Testis (tissue), 5 donors: ENCODE measurements at places on chromosomes 11 and 22. TPM values are rescaled to one million over a fixed set of nuclear protein-coding genes. Genes with fewer than 3 reads are reported as not detected.
A peak's percentile ranks its signal among the peaks of the same experiment; 100 is the strongest.

DNA sequence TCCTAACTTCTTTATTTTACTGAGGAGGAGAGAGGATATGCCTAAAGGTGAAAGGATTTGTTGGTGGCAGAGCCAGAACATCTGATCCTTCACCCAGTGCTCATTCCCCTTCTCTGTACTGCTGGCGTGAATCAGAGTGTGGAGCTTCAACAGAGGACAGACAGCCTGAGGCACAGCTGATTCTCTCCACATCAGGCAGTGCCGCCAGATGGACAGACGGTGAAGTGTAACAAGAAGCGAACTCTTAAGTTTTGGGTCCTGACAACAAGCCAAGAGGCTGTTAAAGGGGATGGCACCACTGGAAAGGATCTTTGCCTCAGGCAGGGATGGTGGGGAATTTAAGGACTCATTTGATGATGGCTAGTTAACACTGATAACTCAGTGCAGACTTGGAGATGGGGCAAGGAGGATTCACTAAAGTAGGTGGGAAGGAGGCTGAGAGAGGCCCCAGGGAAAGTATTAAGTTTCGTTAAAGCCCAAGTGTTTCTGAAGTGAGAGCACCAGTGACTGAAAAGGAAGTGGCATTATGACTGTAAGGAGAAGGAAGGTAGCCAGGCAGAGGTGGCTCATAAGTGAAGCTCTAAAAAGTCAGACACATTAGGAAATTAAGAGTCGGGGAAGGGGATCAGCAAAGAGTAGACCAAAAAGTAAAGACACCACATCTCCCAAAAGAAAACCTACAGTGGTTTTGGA lies 81.3 kb downstream of the CLPB start:
- H3K27me3 ChIP-seq: no peaks in the 10 kb centered on the region
- no peaks in the 10 kb centered on the region for H3K36me3 ChIP-seq
- no peak overlapping the region for H3K27ac ChIP-seq
- H3K4me1 ChIP-seq: peaks cover 7% of the 10 kb centered on the region
- no peak overlapping the region for H3K4me3 ChIP-seq
- DNase-seq: peak; percentile 24

DNA sequence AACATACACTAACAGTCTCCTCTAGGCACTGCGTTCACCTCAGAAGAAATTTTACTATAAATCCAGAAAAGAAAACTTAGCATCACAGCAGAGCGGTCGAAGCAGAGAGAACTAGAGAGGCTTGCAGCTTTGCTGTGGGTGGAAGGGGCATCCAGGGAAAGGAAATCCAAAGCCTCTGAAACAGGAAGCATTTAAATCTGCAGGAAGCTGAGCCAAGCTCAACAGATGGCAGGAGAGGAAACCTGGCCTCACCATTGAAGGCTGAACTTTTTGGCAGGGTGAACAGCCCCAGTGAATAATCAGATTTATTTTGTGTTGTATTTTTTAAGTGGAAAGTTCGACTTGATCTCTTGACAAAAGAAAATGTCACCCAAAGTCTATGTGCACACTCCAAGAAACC lies 858.1 kb downstream of the OPCML start:
- no peaks in the 10 kb centered on the region for H3K4me1 ChIP-seq
- H3K27me3 ChIP-seq: no peaks in the 10 kb centered on the region

- no peak for DNase-seq
- H3K27ac ChIP-seq: no peak overlapping the region
- no peaks in the 10 kb centered on the region for H3K36me3 ChIP-seq
- no peaks in the 10 kb centered on the region for H3K27me3 ChIP-seq
- no peaks in the 10 kb centered on the region for H3K4me1 ChIP-seq
- H3K4me3 ChIP-seq: no peak overlapping the region
Observed at GRCh38 chr11:6817694-6818093, 18.2 kb upstream of the OR6A2 start.

DNA sequence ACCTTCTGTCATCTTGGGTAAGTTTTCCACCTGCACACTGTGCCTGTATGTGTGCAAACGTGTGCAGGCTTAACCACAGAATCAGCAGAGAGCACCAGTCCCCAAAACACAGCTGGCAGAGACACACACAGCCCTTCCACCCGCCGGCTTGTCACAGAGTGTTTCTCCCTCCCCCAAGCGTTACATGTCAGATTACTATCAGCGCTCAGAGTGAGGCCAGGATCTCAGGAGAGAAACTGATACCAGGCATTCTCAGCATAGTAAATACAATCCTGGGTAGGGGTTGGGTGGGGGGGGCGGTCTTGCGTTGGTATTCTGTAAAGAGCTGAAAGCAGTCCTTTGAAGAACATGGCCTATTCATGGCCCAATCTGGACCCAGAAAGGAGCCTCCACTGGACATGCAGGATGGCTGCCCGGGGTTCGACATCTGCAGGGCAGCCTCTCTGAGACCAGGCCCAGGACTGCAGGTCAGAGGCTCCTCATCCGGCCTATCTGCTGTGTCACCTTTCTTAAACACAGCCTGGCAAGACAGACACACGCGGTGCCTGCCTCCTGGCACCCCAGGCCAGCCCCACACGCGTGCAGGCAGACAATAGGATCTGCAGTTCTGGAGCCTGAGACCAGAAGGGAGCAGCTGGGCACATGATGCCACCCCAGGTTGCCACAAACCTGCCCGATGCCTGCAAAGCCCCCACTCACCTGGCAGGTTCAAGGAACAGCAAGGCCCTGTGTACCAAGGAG lies 1.7 kb downstream of the OSBPL5 start:
- H3K36me3 ChIP-seq: no peaks in the 10 kb centered on the region
- no peak for DNase-seq
- H3K27ac ChIP-seq: no peak overlapping the region
- H3K4me3 ChIP-seq: no peak overlapping the region
- peaks cover 22% of the 10 kb centered on the region for H3K4me1 ChIP-seq

DNA sequence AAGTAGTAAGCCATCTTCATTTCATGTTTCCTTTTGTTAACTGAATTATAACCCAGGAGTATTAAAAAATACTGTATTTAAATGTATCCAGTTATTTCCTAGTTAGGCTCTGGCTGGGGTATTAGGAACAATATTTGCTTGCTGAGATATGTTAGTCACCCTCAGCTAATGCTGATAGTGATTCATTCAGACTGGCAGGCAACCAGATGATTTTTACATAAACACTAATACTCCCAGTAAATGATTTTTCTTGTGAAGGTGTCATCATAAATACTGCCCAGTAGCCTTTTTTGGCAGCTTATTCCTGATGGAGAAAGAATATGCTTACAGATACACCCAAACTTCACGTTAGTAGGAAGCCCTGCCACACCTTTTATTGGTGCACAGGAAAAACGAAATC lies 8.1 kb downstream of the YWHAH start:
- H3K4me1 ChIP-seq: no peaks in the 10 kb centered on the region
- no peak overlapping the region for H3K4me3 ChIP-seq
- H3K27me3 ChIP-seq: no peaks in the 10 kb centered on the region
- no peak overlapping the region for H3K27ac ChIP-seq
- no peaks in the 10 kb centered on the region for H3K36me3 ChIP-seq

- no peaks in the 10 kb centered on the region for H3K36me3 ChIP-seq
- DNase-seq: peak; percentile 67
- H3K4me3 ChIP-seq: peak overlapping the region; percentile 53
- peaks cover 6% of the 10 kb centered on the region for H3K4me1 ChIP-seq
Observed at GRCh38 chr11:112962579-112963367, 1.6 kb downstream of the NCAM1 start.

GRCh38 chr11:69683764-69684333 lies 8.7 kb upstream of the LTO1 start:
- H3K4me3 ChIP-seq: no peak overlapping the region
- no peaks in the 10 kb centered on the region for H3K4me1 ChIP-seq
- no peaks in the 10 kb centered on the region for H3K27me3 ChIP-seq
- DNase-seq: no peak
- no peaks in the 10 kb centered on the region for H3K36me3 ChIP-seq

GRCh38 chr11:20035701-20036601 lies 124.3 kb downstream of the DBX1 start:
- H3K4me3 ChIP-seq: no peak overlapping the region
- H3K27ac ChIP-seq: no peak overlapping the region
- H3K4me1 ChIP-seq: no peaks in the 10 kb centered on the region

- H3K4me1 ChIP-seq: peaks cover 6% of the 10 kb centered on the region
- H3K36me3 ChIP-seq: no peaks in the 10 kb centered on the region
- H3K27ac ChIP-seq: no peak overlapping the region
- no peak overlapping the region for H3K4me3 ChIP-seq
- H3K27me3 ChIP-seq: no peaks in the 10 kb centered on the region
- no peak for DNase-seq
Observed at GRCh38 chr11:47348859-47349258, 3.6 kb downstream of the MYBPC3 start.

- no peaks in the 10 kb centered on the region for H3K4me1 ChIP-seq
- no peak overlapping the region for H3K4me3 ChIP-seq
- no peaks in the 10 kb centered on the region for H3K27me3 ChIP-seq
- no peaks in the 10 kb centered on the region for H3K36me3 ChIP-seq
- no peak overlapping the region for H3K27ac ChIP-seq
Observed at GRCh38 chr11:2612884-2613571, 86.8 kb downstream of the KCNQ1OT1 start.

NUDT8 gene
- 6.2 TPM for total RNA-seq

KCNQ1 gene
- total RNA-seq: 12.8 TPM

OR5P2 gene
- 0.62 TPM for total RNA-seq

LDHAL6A gene
- total RNA-seq: 4.7 TPM

TRPC6 gene
- 4.1 TPM for total RNA-seq

BLID gene
- total RNA-seq: 4.6 TPM

DAGLA gene
- 8.3 TPM for total RNA-seq

RFPL2 gene
- not detected for total RNA-seq

FOLH1 gene
- 3.1 TPM for total RNA-seq
